ENCODE measurements at places on chromosomes 3 and 15.

- DNase-seq: no peak
These were observed 45.3 kb upstream of the C3orf80 start for GRCh38 chr3:160179906-160180305.

- DNase-seq: no peak
These were observed 293.4 kb upstream of the GBE1 start for GRCh38 chr3:82054849-82055248.

GRCh38 chr3:111319598-111319997, 222.4 kb upstream of the CD96 start:
- no peak for DNase-seq

DNA sequence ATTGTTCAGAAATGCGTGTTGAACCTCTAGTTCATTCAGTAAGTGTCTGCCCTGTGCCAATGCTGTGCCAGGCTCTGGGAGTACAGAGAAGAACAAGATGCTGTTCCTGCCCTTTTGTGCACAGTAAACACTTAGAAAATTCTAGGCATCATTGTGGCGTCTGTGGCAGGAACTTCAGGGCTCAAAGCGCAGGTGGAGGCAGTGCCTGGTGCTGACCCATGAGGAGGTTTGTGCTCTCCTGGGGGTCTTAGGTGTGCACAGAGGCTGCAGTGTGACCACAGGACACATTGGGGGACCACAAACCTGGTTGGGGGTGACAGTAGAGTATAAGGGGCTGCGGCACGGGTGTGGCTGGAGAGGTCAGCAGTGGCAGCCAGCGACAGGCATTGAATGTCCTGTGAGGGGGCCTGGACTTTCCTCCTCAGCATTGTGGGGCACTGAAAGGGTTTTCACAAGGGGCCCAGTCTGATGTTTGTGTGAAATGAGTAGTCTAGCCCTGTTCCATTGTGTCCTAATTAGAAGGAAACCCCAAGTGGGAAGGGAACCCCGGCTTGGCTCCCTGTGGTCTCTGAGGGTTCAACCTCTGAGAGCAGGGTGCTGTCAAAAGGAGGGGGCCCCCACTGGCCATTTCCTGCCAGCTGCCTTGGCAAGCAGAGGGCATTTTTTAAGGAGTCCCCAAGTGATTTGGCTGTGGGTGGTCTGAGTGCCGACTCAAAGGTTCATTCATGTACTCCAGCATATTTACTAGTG, 20.9 kb downstream of the MRAS start:
- no peak for DNase-seq

- peak; percentile 57 for DNase-seq
These were observed 55.0 kb downstream of the GOLIM4 start for GRCh38 chr3:168040607-168041208.

- no peak for DNase-seq
These were observed 23.6 kb downstream of the VGLL4 start for GRCh38 chr3:11619946-11620652.

DNA sequence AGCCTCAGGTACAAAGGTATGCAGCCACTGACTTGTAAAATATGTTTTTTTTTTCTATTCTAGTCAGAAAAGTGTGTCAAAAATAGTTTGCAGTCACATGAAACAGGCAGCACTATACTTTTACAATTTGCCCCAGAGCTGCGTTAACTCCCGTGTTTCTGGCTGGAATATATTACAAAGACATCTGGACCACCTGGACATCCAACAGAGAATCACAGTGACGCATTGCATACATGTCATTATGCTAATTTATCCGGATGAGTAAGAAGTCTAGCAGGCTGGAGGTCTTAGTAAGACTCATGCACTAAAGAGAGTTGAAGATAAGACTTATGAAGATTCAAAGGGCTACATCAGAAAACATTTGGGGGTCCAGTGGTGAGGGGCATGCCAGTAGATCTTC, 39.2 kb upstream of the STRIT1 start:
- DNase-seq: no peak

GRCh38 chr15:88543065-88543776, 3.3 kb downstream of the DET1 start:
- DNase-seq: no peak

DNA sequence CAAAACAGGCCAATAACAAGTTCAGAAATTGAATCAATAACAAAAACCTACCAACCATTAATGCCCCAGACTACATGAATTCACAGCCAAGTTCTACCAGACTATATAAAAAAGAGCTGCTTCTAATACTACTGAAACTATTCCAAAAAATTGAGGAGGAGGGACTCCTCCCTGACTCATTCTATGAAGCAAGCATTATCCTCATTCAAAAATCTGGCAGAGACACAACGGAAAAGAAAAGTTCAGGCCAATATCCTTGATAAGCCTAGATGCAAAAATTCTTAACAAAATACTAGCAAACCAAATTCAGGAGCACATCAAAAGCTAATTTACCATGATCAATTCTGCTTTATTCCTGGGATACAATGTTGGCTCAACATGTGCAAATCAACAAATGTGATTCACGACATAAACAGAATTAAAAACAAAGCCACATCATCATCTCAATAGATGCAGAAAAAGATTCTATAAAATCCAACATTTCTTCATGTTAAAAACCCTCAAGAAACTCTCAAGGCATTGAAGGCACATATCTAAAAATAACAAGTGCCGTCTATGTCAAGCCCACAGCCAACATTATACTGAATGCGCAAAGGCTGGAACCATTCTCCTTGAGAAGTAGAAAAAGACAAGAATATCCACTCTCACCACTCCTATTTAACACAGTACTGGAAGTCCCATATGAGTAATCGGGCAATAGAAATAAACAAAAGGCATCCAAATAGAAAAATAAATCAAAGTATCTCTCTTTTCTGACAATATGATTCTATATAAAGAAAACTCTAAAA, 573.6 kb upstream of the GRM7 start:
- no peak for DNase-seq

GRCh38 chr3:6120786-6121185, 740.1 kb upstream of the GRM7 start:
- DNase-seq: no peak

- DNase-seq: no peak
These were observed 21.8 kb downstream of the CTSH start for GRCh38 chr15:78923015-78923414.

DNA sequence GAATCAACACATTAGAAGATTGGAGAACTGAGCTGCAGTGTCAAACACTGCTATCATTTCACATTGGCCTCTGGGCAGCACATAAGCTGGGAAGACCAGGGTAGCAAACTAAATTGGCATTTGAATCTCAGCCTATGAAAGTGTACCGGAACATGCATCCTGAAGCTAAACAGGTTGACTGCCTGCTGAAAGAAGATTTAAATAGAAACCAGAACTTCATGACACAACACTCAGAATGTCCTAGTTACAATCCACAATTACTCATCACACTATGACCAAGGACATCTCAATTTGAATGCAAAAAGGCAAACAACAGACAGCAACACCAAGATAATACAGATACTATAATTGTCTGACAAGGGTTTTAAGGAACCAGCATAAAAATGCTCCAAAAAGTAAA, 26.2 kb downstream of the TM2D3 start:
- no peak for DNase-seq

GRCh38 chr3:8608791-8609467, 35.7 kb downstream of the SSUH2 start:
- DNase-seq: no peak

- no peak for DNase-seq
These were observed 147.4 kb downstream of the CMSS1 start for GRCh38 chr3:99965077-99965476.

GRCh38 chr15:90902040-90902839, 862 bp upstream of the MAN2A2 start:
- peak; percentile 99 for DNase-seq

DNA sequence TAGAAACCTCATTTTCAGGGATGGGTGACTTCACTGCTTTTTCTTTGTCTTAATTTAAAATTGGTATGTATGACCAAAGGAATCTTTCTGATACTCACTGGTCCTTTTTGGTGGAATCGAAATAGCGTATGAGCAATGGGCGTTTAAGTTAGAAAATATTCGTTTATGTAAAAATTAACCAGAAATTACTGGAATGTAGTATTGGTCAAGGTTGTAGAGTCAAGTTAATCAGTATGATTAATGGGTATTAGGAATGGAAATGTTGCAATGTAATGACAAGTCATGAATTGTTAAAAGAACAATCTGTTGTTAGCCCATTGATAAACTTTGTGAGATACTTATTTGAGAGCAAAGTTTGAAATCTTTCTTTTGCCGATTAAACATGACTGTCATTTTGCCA, 36.9 kb downstream of the AKAP13 start:
- DNase-seq: no peak

GRCh38 chr15:41713047-41713446, 52.8 kb downstream of the MGA start:
- no peak for DNase-seq

GRCh38 chr15:84797801-84798200, 19.4 kb upstream of the ALPK3 start:
- no peak for DNase-seq

DNA sequence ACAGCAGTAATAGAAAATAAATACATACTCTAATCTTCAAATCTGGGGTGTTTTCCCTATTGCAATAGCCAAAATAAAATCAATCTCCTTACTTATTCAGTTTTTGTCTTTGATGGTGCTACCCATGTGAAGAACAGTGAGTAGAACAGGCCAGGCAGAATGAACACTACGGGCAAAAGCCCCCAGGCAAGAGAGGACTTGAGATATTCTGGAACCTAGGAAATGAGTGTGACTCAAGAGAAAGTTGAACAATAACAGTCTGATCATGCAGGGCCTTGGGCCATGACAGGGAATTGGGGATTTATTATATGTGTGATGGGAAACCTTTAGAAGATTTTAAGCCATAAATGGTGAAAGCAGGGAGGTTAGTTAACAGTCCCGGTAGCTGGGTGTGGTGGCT, 14.0 kb upstream of the DUT start:
- DNase-seq: no peak

DNA sequence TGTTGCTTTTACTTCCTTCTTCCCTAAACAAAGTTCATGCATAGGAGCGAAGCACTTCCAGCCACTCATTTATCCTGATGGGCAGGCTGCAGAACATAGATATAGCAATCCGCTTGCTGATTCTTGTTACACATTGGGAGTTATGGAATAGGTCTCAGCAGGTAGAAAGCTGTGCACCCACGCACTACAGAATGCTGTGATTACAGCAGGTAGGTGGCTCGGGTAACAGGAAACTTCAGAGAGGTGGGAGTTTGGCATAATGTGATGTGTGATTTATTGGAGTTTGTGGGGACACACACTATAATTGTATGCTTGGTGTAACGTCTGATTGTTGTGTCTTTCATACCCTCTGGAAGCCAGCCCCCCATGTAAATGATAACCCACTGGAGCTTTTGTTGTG, 99.2 kb upstream of the MEIS2 start:
- DNase-seq: no peak

- no peak for DNase-seq
These were observed 80.7 kb downstream of the FSIP1 start for GRCh38 chr15:39701988-39702387.

DNA sequence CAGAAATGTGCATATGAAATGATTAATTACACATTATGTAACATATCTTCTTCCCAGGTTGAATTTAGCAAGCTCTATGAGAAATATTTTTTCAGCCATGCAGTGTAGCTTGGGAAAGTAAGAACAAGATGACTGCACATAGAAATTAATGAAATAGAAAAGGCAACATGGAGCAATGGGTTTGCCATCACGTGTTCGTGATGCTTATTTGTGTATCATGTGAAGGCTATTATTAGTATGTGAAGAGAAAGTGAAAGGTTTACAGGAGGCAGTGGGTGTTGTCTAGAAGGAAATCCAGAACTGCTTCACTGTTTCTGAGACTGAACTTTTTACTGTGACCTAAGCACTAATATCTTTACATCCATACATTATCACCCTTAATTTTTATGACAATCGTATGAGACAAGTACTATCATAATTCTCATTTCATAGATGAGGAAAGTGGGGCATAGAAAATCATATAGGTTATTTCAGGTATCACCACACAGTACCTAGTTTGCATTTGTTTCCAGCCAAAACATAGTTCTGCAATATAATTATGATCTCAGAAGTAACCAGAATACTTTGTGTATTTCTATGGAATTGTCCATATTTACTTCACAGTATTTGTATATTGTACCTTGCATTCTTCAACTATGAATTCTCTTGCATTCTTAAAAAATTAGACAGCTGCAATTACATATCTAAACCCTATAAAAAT, 14.9 kb downstream of the SERPINI1 start:
- DNase-seq: no peak

DNA sequence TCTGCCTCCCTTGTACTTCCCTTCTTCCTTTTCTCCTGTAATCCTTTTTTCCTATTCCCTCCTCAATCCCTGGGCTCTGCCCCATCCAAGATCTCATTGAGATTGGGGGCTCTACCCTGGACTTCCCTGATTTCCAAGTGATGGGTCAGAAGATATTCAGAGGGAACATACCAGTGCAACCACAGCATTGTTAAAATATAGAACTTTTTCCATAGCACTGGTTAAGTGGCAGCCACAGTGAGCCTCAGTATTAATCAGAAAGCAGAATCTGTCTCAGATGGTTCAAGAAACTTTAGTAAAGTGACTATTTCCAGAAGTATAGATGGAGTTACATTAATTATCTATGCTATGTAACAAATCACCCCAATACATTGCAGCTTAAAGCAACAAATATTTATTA, 18.7 kb upstream of the SCN10A start:
- DNase-seq: no peak

GRCh38 chr3:58068122-58068809, 60.0 kb downstream of the FLNB start:
- DNase-seq: no peak

GRCh38 chr15:90388462-90389380, 679 bp downstream of the IQGAP1 start:
- DNase-seq: peak; percentile 66

- no peak for DNase-seq
These were observed 51.5 kb downstream of the KATNBL1 start for GRCh38 chr15:34158355-34158754.

DNA sequence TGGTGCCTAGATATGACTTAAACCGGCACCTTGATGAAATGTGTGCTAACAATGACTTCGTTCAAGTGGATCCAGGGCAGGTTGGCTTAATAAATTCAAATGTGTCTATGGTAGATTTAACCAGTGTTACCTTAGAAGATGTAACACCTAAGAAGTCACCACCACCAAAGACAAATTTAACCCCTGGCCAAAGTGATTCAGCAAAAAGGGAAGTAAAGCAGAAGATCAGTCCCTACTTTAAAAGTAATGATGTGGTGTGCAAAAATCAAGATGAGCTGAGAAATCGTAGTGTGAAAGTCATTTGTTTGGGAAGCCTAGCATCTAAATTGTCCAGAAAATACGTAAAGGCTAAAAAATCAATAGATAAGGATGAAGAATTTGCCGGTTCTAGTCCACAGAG, 1.1 kb downstream of the FAN1 start:
- no peak for DNase-seq

- peak; percentile 2 for DNase-seq
These were observed 48.5 kb upstream of the KCNMB2 start for GRCh38 chr3:178487752-178488151.

- no peak for DNase-seq
These were observed 30.7 kb upstream of the CHD2 start for GRCh38 chr15:92869263-92869940.
